Brain microvascular endothelial cell (primary cell): ENCODE measurements at places on chromosomes 2 and 18.

GRCh38 chr2:239913636-239914417, 111.3 kb downstream of the NDUFA10 start:
- DNase-seq: no peak

DNA sequence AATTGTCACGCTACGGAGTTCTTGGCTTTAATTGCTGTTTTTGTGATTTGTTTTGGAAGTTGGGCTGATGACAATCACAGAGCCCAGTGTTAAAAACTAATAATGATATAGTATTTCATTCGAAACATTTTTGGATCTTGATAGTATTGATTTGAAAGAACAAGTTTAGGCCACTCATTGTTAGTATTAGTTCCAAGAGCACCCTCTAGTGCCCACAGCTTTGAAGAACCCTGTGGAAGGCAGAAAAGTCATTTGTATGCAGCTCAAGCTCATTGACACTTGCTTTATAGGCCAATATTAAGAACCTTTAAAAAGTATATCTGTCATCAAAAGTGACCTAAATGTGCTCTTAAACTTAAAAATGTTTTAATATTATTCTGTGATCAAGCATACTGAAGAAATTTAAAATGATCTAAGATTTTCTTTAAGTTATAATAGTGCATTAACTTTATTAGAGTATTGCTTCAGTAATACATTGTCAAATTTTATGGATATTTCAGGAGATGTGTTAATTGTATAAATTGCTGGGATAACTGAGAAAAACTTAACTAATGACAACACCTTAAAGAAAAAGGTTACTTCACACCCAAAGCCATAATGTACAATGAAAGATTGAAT, 191.0 kb downstream of the GRB14 start:
- DNase-seq: peak; percentile 46

GRCh38 chr2:126657148-126657635, 1.2 kb downstream of the GYPC start:
- peak; percentile 92 for DNase-seq

DNA sequence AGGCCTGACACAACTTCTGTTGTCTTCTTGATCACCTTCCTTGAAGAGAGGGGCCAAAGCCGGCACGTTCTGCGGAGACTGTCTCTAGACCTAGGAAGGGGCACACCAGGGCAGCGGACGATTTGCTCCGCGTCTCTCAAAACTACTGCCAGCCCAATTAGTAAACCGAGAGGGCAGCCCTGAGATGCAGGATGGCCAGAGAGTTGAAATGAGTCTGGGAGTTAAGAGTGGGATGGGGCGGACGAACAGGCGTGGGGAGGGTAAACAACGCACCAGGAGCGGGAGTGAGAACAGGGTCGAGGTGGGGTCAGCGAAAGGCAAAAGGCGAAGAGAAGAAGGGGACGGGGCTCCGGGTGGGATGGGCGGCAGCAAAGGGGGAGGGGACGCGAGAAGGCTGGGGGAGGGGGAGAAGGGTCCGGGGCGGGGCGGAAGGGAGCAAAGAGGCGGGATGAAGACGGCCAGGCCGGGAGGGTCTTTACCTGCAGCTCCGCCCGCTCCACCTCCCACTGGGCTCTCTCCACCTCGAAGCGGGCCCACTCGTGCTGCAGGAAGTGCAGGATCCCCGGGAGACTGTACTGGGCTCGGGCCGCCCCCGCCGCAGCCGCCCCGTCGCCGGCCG, 476 bp downstream of the STRN start:
- no peak for DNase-seq

GRCh38 chr2:239138610-239139009, 262.2 kb downstream of the HDAC4 start:
- no peak for DNase-seq
